ENCODE measurements at places on chromosomes 2 and 18.

- no peak for DNase-seq
These were observed 16.0 kb upstream of the RPE start for GRCh38 chr2:209986415-209986814.

DNA sequence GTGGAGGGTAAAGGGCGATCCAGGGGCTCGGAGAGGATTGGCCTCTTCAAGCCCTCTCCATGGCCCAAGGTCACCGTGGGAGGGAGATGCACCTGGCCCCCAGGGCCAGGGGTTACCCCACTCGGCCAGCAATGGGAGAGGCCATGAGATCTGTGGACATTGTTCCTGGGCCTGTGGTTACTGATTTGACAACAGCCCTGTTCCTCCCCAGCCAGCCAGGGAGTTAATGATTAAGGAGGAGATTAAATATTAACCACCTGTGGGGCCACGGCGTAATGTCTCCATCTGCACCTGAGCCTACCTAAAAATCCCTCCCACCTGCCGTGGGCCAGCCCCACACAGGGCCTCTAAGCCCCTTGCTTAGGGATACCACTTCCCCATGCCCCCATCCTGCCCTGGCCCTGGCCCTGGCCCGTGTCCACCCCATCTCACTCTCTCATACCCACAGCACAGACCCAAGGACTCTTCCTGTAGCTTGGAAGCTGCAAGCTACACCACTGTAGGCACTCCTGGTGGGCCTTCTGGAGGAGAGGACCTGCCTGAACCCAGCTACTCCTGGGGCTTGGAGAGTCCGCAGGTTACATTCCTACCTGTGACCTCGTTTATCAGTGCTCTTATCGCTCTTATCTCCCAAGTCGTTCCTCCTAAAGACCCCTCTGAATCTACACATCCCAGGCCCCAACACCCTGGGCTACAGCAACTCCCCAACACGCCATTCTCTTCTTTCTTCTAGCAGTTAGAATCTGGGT is 32.1 kb downstream of the ZFP36L2 start:
- no peak for DNase-seq

- no peak for DNase-seq
These were observed at the start of gene KRTCAP3 for GRCh38 chr2:27441958-27442919. TSS of gene KRTCAP3 (plus strand) at chr2:27442381. CDS start at chr2:27442413, 32 bp downstream.

DNA sequence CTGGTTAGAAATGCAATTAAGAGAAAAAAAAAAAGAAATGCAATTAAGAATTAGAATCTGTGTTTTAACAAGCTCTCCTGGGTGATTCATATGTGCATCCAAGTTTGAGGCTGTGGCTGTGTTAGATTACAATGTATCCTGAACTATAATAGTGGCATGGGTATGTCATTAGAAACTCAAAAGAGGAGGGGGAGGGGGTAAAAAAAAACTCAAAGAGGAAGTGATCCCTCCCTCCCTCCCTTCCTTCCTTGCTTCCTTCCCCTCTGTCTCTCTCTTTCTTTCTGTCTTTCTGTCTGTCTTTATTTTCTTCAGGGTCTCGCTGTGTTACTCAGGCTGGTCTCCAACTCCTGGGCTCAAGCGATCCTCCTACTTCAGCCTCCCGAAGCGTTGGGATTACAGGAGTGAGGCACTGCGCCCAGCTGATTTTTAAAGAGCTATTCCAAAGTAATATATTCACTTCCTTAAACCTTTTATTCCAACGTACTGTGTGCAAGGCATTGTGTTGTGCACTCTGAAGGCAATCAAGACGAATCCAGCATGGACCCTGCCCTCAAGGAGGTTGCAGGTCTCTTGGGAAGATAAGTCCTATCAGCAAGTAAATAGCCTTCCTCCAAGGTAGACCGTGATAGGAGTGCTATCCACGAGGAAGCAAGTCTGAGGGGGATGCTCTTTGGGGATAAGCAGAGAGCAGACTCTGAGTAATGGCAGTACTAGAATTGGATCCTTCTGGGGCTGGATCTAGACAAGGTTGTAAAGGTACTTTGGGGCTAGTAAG is 35.9 kb upstream of the MCFD2 start:
- DNase-seq, result no peak

DNA sequence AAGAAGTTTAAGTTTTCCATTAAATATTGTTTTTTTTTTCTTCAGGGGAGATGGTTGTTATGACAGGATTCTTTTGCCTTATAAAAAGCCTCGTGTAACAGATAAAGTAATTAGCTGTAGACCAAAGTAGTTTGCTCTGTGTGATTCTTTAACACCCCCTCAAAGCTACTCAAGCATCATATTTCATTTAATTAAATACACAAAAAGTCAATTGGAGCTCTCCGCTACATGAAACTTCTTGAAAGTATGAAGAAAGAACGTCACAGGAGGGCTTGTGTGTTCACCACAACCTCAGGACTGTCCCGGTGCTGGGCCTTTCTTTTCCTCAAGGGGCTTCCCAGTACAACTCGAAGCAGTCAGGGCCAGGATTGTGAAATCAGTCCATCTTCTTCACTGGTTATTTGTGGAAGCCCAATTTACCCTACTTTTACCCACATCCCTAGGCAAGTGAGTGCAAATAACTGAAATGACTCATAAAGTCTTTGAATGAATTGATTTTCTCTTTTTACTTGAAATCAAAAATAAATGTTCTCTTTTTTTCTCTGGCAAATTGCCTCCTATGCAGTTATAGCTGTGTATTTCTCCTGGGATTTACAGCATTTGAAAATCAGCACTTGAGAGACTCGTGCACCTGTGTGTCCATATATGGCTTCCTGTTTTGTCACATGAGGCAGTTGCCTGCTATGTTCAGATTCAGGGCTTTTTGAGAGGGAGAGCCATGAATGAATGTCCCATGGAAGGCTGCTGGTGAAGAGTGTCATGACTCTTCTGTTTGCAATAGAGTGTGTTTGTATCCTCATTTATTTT is 48.6 kb downstream of the LINC00305 start:
- DNase-seq, result no peak

DNA sequence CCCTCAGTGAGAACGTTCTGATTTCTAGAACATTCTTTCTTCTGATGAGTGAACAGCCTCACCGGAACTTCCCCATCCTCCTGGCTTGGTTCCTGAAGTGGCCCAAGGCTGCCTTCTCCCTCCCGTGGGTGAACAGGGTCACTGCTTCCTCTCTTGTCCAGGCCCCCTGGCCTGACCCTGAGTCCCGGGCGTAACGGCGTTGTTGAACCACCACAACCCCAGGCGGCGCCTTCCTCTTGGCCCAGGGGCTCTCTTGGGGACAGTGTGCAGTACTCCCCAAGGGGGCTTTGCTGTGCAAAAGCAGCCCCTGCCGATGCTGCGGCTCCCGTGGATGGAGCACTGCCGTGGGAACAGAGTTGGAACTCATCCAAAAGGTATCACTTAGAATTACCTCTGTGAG is 147.2 kb downstream of the TSN start:
- DNase-seq, result no peak

DNA sequence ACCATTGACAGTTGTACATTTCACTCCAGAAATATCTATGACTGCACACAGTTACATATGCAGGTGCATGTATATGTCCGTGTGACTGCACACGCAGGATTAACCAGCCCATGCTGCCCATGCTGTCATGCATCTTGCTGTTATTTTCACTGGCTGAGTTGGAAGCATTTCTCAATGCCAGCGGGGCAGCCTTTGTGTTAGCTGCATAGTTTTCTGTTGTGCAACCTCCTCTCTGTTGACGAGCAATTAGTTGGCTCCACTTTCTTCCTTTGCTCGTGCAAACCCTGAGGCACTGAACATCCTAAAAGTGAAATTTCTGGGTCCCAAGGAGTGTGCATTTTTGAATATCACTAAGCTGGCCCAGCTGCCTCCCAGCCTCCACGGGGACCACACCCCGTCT is 133.4 kb upstream of the GLI2 start:
- DNase-seq, result no peak

GRCh38 chr18:6414723-6415417 is at the start of gene L3MBTL4:
TSS of gene L3MBTL4 (minus strand) at chr18:6414911. CDS start at chr18:6311625, 103,286 bp downstream.
- no peak for DNase-seq

GRCh38 chr2:5696945-5697521 is 4.8 kb downstream of the SOX11 start:
- DNase-seq, result no peak

DNA sequence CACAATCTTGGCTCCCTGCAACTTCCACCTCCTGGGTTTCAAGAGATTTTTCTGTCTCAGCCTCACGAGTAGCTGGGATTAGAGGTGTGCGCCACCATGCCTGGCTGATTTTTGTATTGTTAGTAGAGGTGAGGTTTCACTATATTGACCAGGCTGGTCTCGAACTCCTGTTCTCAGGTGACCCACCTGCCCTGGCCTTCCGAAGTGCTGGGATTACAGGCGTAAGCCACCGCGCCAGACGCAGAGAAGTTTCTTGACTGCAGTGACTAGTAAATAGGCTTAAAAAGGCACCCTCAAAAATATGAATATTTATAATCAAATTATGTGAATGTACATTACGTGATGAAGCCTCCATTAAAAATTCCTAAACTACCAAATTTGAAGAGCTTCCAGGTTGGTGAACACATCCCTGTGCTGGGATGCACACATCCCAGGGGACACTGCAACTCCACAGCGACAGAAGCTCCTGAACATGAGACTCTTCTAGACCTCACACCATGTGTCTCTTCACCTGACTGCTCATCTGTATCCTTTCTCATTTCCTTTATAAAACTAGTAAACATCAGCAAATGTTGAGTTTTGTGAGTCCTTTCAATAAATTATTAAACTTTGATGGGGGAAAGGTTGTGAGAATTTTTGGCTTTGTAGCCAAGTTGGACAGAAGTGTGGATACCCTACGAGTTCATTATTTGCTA is 203.3 kb upstream of the SPOPL start:
- no peak for DNase-seq

DNA sequence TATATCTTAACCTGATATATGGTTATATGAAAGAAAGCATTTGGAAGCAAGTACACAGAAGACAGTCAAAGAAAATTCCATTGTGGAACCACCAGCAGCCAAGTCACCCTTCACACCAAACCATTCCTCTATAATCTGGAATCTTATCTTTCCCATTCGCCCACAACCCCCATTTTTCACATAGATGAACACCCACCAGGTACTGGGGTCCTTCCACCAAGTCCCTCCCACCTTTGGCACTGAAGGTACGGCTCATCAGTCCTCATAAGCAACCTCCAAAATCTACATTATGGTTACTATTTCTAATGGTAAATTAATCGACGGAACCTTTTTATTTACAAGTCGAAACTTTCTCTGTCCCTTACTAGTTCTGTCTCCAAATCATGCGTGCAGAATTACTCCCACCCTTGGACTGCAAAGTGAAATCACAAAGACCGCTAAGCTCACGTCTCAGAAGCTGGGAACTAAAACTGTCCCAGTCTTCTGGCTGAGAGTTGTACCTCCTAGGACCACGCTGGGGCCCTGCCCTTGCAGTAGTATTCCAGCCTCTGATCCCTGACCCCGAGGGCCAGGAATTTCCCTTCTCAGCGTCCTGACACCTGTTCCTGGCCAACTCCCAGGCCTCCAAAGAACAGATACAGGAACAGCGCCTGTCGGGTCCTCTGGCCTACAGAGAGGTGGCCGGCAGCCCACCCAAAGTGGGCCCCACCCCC is 702 bp downstream of the OLA1 start:
- DNase-seq, result no peak

- no peak for DNase-seq
These were observed 11.1 kb downstream of the TTL start for GRCh38 chr2:112493048-112493447.

DNA sequence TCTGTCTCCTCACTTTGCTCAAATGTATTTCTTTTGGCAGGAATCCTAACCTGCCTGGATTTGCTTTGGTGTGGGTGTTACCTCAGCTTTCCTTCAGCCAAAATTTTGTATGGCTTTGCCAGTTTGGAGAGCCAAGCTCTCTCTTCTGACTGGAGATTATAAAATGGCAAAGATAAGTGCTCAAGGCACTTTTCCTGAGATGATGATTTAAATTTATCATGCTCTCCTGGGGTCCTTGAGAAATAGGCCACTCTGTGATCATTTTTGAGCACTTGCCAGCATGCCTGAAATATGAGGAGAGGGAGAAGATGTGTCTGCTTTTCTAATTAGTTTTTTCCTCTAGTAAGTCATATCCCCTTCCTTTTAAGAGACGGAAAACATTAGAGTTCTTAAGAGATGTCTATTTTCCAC is 683.0 kb downstream of the SLC4A3 start:
- no peak for DNase-seq

DNA sequence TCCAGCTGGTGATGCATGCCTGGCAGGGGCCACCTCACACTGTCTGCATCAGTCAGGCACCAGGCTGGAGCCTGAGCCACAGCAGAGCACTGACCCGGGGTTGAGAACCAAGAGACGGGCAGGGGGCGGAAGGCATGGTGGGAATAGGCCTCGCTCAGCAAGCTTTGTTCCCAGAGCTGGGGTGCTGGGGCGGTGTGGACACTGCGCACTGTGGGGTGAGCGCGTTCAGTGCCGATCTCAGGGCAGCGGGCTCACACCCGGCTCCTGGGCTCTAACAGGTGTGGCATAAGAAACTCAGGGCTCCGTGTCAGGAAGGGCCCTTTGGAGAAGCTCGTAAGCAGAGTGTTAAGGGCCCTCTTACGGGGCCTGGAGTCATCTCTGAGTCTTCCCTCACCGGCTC is 15.7 kb downstream of the SH3RF3 start:
- DNase-seq, result no peak

- DNase-seq, result no peak
These were observed 94.0 kb upstream of the SULT1C3 start for GRCh38 chr2:108145557-108146326.
